ENCODE measurements at places on chromosomes 13 and 19. TPM values are rescaled to one million over a fixed set of nuclear protein-coding genes. Genes with fewer than 3 reads are reported as not detected.

The SBK2 gene
- total RNA-seq = not detected

The ZNF285 gene
- total RNA-seq = 0.28 TPM

The APOC4 gene
- not detected for total RNA-seq

The NUDT15 gene
- total RNA-seq = 8.8 TPM

The DNAJC15 gene
- total RNA-seq = 7.6 TPM

The TTC9B gene
- total RNA-seq = not detected

The PTGIR gene
- total RNA-seq = 106 TPM

GRCh38 chr13:31587698-31588266, 151.5 kb upstream of the RXFP2 start:
- DNase-seq = no peak

DNA sequence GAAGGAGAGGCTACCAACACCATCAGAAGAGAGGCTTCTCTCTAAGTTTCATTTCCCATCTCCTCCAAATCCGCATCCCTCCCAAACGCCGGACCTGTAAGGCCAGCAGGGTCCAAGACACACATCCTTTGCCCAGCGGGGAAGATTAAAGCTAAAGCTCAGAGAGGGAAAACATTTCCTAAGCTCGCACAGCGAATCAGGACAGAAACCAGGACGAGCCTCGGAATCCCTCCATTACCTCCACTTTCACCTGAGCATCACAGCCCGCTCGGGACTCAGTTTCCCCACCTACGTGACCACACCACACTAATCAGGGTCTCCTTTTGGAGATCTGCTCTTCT, 711 bp upstream of the FOSB start:
- no peak for DNase-seq

- DNase-seq = no peak
These were observed 861.9 kb downstream of the GPC5 start for GRCh38 chr13:92260363-92260762.

DNA sequence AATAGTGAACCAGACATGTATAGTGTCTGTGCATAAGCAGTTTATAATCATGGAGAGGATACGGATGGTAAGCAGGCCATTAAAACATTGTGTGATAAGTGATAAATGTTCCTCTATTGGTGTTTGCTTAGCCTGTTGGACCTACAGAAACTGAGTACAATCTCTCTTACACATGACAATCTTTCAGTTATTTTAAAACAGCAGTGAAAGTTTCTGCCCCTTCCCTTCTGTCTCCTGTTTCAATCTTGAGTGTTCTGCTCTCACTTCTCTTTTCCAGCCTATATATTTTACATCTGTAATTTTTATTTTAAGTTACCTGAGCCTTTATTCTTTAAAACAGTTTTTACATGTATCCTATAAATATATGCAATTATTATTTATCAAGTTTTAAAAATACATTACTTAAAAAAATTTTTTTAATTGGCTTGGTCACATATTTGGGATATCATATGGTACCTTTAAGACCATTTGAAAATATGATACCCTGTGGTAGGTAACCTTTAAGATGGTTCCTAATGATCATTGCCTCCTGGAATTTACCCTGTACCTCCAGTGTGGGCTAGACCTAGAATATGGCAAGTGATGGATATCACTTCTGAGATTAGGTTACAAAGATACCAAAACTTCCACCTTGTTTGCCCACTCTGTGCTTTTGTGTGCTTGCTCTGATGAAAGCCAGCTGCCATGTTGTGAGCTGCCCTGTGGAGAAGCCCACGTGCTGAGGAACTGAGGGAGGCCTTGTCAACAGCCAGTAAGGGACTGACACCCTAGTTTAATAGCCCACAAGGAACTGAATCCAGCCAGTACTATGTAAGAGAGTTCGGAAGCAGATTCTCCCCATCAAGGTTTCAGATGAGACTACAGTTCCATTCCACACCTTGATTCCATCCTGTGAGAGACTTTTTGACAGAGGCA, 99.3 kb downstream of the DHRS12 start:
- DNase-seq = no peak

GRCh38 chr19:5988517-5989387, 10.8 kb upstream of the RANBP3 start:
- no peak for DNase-seq

GRCh38 chr13:48857576-48857975, 118.1 kb upstream of the FNDC3A start:
- DNase-seq = no peak

GRCh38 chr19:53549340-53549739, 11.4 kb downstream of the ZNF331 start:
- DNase-seq = no peak

DNA sequence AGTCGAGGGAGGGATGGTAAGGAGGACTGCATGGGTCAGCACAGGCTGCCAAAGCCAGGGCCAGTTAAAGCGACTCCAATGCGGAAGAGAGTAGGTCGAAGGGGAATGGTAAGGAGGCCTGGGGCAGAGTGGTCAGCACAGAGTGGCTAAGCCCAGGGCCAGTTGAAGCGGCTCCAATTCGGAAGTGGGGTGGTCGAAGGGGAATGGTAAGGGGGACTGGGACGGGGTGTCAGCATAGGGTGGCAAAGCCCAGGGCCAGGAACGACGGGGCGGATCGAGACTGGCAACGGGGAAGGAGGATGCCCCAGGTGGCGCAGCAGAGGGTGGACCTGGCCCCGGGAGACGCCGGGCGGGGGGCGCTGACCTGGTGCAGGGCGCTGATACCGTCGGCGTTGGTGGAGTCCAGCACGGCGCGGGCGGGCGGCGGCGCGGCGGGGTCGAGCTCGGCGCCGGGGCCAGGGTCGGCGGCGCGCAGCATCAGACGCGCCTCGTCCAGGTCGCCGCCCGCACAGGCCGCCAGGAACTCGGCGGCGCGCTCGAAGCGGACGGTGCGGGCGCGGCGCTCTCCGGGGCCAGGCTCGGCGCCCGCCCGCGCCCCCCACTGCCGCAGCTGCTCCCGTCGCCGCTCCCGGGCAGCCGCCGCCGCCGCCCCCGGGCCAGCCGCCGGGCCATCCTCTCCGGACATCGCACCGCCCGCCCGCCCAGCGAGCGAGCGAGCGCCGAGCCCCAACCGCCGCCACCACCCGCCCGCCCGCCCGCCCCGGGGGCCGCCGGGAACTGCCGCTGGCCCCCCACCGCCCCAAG, at the start of gene PPP1R12C:
Gene PPP1R12C (minus strand): TSS at position 779 of the 804 bp plus-strand sequence. CDS start 94 bp downstream, at position 685.
- no peak for DNase-seq

Data from thoracic aorta (tissue), 2 donors.